ENCODE measurements at places on chromosomes 16 and 17.

- no peak for DNase-seq
Measured at GRCh38 chr17:28773736-28774135, 29.9 kb downstream of the TRAF4 start.

DNA sequence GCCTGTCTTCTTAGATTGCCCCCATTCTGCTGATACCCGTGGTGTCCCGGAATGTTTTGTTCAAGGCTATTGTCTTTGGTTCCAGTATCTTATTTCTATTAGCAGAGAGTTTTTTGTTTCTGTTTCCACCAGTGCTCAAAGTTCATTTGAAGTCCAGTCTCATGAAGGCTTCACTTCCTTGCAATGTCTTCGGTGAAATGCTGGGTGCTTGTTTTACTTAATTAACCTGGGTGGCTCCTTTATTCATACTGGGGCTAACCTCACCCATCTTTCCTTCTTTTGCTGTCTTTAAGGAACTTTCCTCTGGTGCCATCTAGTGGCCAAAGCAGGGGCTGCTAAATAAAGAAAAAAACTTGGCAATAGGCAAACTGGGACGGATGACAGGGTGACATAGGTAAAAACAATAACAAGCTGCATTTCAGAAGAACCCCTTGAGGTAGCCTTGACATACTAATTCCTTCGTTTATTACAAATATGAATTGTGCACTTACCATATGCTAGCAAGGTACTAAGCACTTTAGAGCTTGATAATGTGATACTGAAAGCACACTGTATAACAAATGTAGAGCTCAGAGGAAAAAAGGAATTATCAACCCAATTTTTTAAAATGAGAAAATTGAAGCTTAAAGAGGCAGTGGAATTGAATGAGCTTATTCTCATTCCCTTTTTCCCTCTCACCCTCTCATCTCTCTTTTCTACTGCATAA is 2.8 kb upstream of the SMIM36 start:
- DNase-seq = peak; percentile 62

DNA sequence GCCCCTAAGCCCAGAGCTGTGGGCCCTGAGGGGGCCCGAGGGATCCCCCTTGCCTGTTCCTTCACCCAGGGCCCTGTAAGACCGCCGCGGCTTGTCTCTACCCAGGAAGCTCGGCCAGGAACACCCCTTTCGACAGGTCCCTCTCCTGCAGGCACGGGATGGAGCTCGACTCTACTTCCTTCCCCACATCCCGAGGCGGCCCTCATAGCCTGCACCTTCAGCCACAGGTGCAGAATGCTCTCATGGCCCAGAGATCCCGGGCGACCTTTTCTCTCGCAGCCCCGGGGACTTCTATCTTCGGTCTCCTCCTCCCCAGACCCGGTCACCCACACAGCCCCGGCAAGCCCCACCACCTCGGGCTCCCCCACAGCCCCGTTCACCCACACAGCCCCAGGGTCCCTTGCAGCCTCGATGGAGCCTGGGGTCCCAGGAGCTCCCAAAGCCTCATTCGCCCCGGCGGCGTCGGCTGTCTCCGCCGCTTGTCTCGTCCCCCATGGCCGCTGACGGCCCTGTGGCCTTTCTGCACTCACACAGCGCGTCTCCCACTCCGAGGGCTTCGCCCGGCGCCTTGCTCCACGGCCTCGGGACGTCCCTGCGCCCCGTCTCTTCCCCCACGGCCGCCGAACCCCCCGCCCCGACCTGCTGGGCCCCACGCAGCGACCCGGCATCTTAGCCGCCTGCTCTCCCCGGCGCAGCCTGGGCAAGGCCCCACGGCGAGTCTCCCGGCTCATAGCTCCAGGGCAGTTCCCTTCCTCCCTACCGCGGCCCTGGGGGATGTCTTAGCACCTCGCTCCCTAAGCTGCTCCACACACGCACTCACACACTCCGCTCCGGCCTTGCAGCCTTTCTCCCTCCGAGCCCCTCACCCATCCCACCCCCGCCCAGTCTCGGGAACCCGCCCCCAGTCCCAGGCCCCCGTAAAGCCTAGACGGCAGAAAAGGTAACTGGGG is 650 bp downstream of the KIAA0753 start:
- DNase-seq = peak; percentile 42

DNA sequence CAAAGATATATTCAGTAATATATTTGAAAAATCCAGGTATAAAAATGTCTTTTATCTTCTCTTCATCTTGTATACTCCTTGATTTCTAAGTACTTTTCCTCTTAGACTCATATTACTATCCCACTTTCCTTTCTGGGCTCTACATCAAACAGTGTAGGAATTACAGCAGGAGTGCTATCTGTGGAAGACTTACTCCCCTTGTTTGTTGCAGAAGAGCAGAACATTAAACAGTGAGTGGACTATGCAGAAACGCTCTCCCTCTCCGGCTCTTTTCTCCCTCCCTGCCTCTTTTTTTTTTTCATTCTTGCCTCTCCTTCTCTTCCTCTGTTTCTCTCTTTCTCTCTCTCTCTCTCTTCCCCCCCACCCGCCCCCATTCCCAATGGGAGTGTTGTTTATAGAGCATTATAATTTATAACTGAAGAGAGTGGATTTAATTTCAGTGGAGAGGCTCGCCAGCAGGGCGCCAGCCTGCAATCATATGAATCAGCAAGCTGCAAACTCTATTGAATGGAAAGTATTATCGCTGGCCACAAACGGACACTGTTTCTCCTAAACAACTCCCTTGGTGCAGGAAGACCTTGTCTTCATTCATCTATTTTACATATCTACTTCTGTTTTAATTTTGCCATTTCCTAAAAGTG is 242.3 kb upstream of the TBX2 start:
- DNase-seq = peak; percentile 44

- DNase-seq = peak; percentile 36
Measured at GRCh38 chr16:4319454-4320421, 3.9 kb downstream of the GLIS2 start.

DNA sequence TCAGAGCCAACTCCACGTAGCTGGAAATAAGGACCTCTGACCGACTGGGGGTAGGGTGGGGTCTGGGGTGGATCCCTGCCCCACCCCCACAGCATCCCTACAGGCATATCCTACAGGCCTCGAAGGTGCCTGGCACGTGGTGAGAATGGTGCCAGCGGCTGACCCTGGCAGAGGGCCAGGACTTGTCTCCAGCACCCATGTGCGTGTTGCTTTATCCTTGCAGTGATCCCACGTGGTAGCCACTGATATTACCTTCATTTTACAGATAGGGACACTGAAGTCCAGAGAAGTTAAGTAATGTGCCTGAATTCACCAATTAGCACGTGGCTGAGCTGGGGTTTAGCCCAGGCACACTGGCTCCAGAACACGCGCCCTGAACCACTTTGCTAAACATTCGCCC is 8.3 kb downstream of the ITGAD start:
- no peak for DNase-seq

Data from fibroblast of skin of scalp (primary cell).